ENCODE measurements at places on chromosomes 7 and 10.

DNA sequence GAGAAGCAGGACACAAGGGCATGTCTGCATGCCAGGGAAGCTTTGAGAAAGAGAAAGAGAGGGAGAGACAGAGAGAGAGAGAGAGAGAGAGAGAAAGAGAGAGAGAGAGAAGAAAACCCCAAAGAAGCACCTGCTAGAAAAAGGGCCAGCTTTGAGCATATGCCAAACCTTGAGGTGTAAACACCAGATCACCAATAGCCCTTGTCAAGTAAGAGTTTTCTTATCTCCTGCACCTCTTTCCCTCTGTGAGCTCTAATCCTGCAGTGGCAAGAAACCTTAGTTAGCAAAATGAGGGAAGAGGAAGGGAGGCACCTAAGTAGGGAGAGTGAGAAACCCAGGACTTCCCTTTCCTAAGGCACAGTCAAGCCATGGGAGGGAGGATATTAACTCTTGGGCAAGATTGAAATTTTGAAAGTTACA, 11.3 kb upstream of the TRDMT1 start:
- DNase-seq: no peak

- DNase-seq: no peak
Observed at GRCh38 chr10:81843042-81843441, 32.0 kb upstream of the NRG3 start.

- peak; percentile 14 for DNase-seq
Observed at GRCh38 chr10:12194752-12195271, 879 bp downstream of the NUDT5 start.

DNA sequence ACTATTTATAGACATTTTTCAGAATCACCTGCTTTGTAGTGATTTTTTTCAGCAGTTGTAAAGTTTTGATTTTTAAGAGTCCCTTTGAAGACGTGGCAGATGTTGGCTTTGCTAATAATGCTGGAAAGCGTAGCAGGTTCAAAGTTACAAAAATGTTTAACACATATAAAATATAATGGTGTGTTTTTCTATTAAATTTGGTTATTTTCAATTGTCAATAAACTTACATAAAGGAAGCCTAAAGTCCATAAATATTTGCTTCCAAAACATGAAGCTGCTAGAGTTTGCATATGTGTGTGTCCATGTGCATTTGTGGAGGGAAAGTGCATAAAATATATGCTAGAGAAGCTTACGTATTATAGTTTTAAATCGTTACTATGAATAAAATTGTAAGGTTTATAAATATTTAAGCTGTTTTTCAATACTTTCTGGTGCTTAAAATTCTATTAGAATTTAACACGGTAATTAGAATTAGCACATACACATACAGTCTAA, 3.7 kb downstream of the MEOX2 start:
- DNase-seq: no peak

GRCh38 chr7:2717293-2718261, 29.6 kb downstream of the AMZ1 start:
- DNase-seq: no peak

GRCh38 chr7:116554436-116554835, 29.6 kb downstream of the CAV1 start:
- no peak for DNase-seq

GRCh38 chr10:86970162-86970981, 2.1 kb downstream of the ADIRF start:
- peak; percentile 57 for DNase-seq

DNA sequence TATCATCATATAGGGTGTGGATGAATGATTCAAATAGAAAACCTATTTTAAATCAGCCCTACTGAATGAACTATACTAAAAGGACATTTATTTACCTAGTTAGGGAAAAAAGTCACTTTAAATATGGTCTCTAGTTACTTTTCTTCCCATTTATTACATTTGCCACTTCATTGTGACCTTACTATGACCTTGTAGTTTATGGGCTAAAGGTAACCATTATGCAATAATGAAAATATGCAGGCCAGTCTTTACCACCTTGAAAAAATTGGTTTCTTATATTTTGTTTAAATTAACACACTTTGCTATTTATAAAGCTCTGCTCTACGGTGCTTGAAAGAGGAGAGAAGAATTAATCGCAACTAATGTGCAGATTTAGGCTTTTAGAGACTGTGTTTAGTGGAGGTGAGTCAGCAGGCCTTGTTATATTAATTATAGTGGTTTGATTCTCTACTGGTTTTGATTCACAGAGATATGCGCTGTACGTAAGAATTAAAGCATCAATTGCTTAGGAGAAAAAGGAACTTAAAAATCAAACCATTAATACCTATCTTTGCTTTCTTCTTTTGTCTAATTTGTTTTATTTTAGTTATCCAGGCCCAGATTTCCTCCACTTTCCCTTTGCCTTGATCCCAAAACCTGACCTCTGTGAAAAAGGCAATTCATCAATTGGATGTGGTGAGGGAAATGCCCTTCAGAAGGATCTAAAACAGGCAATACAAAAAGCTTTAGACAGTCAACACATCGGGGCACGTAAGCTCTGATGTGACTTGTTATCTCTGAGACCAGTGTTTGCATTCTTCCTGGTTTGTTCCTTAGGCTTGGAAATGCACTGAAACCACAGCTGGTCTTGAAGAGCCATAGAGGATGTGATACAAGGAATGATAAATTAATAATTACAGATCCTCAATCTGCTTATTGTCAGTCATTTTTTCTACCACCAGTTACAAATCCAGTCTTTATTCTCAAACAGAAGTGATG, 141.2 kb upstream of the HDAC9 start:
- DNase-seq: no peak

DNA sequence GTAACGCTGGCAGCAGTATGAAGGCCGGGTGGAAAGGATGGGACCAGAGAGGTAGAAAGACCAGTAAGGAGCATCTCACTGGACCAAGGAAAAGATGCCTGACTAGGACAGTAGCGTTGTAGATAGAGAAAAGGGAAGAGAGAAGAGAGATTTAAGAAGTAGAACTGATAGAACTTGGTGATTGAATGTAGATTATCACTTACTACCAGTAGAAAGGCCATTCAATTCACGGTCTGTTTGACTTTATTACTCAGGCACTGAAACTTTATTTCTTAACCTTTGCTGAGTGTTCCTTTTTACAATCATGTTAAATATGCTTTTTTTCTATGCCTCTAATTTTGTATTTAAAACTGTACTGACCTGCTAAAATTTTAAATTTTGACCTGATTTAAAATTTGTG, 12.2 kb downstream of the MCU start:
- DNase-seq: no peak

DNA sequence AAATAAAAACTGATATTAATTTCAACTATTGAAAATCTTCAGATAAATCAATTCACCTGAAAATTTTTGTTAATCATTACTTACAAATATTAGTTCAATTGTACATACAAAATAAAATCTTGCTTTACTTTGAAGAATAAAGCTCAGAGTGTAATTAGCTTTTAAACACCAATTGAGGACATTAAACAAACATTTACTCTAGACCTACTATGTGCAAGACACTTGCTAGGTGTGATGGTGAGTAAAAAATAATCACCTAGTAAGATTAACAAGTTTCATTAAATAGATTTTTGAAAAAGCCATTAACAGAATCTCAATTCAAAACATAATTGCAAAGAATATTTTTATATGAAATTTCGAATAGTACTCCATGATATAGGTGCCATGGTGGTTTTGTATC, 3.9 kb upstream of the MLLT10 start:
- DNase-seq: no peak

- DNase-seq: no peak
Observed at GRCh38 chr7:45962861-45963260, 41.8 kb upstream of the IGFBP3 start.

- no peak for DNase-seq
Observed at GRCh38 chr7:38142736-38143135, 35.3 kb upstream of the STARD3NL start.
